NCI-H526 (cell line): ENCODE measurements at places on chromosomes 3 and 15.

DNA sequence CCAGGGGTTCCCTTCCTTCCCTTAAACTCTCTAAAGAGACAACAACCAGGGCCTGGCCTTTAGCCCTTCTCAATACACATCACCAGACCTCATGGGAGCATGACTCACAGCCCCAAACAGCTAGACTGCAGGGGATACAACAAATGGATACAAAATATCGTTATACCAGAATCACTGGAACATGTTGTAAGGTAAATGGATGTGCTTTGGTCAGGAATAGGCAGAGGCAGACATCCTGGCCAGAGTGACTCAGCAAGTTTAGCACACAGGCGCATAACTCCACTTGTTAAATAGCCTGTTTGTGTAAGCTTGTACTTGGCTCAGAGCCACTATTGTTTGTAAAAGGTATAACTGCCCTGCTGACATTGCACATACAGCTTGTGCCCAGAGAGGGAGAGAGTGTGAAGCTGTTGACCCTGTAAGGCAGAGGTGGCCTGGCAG, 18.3 kb downstream of the TMED3 start:
- DNase-seq = no peak

DNA sequence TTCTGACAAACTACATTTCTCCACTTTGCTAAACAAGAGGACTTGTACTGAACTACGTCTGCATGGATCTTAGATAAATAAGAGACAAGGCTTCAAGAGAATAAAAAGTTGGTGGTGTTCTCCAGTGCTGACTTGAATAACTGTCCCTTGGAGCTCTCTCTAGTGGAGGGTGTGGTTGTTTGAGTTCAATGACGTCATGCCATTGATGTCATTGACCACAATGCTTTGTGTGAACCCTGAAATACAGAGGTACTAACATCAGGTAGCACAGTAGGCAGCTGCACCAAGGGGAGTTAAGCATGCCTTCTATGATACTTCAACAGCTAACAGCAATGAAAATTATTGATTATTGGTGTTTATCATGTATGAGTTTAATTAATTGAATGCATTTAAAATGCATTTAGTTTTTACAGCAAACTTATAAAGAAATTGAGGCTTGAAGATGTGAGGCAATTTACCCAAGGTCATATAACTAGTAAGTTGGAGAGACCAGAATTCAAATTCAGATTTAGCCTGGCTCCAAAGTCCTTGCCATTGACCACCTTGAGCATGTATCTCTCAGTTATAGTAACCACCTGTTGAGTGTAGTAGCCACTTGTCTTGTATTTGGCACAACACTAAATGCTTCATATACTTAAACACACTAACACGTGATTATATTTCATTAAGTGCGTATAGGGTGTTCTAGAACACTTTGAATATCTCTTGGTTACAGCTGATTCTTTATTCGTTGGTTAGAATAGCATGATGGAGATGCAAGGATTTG, 126.0 kb upstream of the ANKRD28 start:
- DNase-seq = no peak

DNA sequence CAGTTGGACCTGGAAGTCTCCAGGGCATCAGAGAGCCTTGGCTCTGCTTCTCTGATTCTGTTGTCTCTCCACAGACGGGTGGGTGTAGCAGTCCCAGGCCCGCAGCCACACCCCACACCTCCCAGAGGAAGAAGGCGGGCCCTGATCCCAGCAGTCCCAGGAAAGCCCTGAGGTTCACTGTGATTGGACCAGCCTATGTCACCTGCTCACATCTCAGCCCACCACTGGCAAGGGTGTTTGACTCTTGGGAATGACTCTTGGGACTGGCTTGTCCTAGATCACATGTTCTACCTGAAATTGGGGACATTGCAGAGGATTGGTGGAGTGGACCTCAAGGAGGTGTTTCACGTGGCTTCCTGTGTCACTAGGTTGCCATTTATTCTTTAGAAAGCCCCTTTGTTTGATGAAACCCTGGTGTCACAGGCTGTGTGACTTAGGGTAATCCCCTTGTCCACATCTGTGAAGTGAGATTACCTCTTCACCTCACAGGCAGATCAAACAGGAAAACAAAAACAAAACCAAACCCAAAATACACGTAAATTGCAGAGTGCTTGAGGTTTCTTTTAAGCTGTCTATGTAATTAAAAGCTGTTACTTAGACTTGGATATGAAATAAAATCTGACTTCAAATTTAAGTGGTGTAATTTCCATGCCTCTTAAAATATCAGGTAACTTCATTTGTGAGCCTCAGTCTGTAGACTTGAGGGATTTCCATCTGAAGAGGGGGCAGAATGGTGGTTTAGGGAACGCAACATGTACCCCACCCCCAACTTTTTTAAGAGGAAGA, 26.7 kb downstream of the FLNB start:
- no peak for DNase-seq

DNA sequence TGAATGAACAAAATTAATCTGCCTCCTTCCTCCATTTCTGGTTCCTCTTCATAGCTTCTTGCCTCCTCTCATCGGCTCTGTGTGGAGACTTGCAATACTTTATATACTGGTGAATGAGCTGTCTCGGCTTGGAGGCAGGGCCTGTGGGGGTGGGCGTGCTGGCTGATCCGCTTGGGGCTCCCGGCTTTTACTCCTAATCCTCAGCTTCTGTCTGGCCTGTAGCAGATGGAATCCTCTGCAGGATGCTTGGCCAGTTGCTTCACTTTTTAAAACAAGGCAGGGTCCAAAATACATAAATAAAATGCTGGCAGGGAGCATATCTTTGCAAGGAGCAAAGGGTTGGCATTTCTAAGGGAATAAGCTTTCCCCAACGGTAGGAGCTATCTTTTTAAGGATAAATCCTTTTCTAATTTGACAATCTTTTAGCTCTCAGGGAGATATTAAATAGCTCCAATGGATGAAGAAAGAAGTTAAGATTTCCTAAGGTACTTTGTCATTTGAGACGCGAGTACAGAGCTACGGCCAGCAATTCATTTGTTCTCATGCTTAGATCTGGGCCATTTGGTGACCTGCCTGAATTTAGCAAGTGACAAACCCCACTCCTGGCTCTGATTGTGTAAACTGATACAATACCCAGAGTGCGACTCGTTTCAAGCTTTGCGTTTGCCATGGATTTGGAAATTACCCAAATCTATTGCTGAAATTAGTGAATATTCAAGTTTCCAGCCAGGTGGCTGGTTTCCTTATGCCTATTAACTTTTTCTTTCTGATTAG, 18.9 kb downstream of the SV2B start:
- DNase-seq = no peak

- DNase-seq = no peak
Measured at GRCh38 chr15:78716651-78717050, 75.6 kb upstream of the CHRNB4 start.

- no peak for DNase-seq
Measured at GRCh38 chr3:189952272-189952671, 168.4 kb downstream of the P3H2 start.
